ENCODE measurements at places on chromosomes 1 and 21. TPM values are rescaled to one million over a fixed set of nuclear protein-coding genes. Genes with fewer than 3 reads are reported as not detected.

- no peak for DNase-seq
Measured at GRCh38 chr1:87134061-87134460, 194.6 kb upstream of the LMO4 start.

DNA sequence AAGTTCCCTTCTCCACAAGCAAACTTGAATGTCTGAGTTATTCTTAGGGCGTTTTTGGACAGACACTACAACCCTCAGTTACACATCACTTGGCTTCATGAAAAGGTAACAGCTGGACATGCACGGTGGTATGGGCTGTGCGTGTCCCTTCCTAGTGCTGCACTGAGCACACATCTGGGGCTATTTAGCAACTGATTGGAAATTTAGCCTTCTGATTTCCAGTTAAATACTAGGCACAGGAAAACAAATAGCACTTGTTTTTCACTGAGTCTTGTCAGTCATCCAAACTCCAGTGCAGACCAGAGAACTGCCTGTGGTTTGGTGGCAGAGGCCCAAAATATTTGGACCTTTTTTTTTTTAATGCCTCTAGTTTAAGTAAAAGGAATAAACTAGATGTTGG lies 134.7 kb downstream of the TGFBR3 start:
- no peak for DNase-seq

- no peak for DNase-seq
Measured at GRCh38 chr1:25563330-25564215, 20.2 kb downstream of the LDLRAP1 start.

DNA sequence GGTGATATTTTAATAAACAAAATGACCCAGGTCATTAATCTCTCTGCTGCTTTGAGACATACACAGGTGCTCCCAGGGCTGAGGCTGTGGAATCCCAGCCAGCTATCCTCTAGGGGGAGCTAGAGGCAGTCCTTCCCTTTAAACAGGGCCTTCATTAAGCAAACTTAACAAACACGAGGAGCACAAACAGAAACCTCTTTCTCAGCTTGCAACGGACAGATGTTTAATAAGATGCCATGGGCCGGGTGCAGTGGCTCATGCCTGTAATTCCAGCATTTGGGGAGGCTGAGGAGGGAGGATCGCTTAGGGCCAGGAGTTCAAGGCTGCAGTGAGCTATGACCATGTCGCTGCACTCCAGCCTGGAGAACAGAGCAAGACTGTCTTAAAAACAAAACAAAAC lies 106.7 kb downstream of the HIVEP3 start:
- DNase-seq: peak; percentile 47

DNA sequence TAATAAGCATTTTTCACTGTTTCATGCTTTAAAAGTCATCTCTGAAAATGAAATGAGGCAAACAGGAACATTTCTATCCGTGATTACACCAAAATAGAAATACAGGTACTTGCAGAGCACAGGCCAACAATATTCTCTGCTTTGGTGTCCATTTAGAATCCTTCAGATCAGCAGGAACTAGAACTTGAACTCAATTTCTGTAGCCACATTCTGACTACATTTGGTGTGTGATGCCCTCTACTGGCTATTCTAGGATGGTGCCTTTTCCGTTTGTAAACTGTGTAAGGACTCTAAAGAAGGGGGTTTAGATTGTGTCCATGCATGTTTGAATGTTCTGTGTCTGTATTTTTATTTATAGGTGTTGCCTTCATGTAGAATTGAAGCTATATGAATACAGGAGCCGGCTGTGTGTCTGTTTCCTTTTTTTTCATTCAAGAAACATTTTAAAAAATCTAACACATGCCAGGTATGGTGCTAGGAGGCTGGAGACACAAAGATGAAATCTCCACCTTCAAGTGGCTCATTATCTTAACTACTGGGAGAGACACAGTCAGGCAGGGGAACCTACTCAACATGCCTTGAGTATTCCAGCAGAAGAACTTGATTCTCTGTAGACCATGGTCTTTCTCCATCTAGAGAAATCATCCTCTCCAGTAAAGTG lies 7.6 kb upstream of the ZNF326 start:
- peak; percentile 78 for DNase-seq

- DNase-seq: no peak
Measured at GRCh38 chr1:179529482-179530195, 46.1 kb downstream of the NPHS2 start.

DNA sequence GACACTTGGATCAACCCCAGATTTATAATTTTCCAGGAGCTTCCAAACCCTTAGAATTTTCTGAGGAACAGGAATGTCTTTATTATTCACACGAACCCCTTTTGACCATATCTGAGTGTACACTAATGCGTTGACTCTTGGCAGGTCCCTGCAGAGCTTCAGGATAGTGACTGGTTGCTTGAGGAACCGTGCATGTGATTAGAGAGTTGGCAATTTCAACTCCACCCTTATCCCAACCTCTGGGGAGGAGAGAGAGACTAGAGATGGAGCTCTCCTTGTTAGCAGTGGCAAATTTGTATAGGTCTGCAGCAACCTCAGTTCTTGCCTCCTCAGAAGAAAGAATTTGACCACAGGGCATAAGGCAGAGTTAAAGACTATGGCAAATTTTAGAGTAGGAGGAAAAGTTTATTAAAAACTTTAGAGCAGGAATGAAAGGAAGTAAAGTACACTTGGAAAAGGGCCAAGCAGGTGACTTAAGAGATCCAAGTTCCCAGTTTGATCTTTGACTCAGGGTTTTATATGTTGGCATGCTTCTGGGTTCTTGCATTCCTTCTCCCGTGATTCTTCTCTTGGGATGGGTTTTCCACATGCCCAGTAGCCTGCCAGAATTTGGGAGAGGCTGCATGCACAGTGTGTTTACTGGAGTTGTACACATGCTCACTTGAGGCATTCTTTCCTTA lies 93.8 kb upstream of the ETV3 start:
- DNase-seq: no peak

GRCh38 chr1:223443397-223443796 lies 50.2 kb downstream of the CCDC185 start:
- no peak for DNase-seq

DNA sequence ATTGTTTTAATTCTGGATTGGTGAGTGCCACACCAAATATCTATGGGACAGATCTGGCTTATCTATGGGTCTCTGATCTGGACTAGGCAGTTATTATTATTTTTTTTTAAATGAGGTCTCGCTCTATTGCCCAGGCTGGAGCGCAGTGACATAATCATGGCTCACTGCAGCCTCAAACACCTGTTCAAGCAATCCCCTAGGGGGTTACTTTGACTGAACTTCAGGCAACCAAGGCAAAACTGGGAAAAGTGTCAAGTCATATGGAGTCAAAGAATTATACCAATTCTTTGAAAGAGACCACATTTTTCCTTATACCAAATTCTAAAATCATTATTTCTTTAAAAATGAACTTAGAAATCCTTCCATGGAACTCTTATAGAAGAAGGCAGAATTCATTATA lies 129.1 kb upstream of the HOOK1 start:
- no peak for DNase-seq

- DNase-seq: no peak
Measured at GRCh38 chr1:1387098-1388077, 11.7 kb downstream of the CCNL2 start.

DNA sequence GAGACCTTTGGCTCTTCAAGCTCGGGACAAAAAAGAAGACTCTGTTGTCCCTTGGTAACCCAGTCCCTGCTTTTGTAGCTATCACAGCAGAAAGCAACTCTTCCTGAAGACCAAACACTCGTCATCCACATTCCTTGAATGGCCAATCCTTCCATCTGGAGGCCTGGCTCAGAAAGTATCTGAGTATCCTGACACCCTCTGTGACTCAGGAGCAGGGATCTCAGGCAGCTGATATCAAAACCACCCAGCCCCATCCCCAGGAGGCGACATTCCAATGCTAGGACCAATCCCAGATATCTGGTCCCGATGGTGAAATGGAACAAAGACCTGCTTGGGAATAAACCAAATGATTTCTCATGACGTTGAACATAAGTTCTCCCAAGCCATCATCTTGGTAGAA lies 112.5 kb downstream of the TAS1R2 start:
- DNase-seq: no peak

GRCh38 chr1:3060127-3060526 lies 8.9 kb upstream of the PRDM16 start:
- DNase-seq: no peak

- DNase-seq: no peak
Measured at GRCh38 chr1:93689521-93690223, 8.0 kb upstream of the BCAR3 start.

DNA sequence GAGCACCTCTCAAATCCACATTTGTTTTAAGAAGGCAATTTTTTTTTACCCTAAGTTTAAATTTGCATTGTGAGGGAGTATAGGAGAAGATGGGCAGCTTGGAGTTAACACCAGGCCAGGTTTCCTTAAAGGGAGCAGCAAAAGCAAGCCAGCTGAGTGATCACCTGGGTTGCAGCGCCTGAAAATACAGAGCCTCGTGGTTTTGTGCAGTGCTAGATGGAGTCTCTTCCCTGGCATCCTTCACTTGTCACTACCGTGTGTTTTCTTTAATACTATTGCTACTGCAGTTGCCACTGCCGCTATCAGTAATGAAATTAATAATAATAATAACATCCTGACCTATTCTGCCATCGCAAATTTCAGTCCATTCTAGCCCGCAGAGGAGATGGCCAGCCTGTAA lies 35.2 kb upstream of the VAV3 start:
- DNase-seq: no peak

GRCh38 chr1:202005958-202006357 lies 4.4 kb upstream of the ELF3 start:
- DNase-seq: no peak

- DNase-seq: no peak
Measured at GRCh38 chr1:194024659-194025058, 838.2 kb upstream of the B3GALT2 start.

DNA sequence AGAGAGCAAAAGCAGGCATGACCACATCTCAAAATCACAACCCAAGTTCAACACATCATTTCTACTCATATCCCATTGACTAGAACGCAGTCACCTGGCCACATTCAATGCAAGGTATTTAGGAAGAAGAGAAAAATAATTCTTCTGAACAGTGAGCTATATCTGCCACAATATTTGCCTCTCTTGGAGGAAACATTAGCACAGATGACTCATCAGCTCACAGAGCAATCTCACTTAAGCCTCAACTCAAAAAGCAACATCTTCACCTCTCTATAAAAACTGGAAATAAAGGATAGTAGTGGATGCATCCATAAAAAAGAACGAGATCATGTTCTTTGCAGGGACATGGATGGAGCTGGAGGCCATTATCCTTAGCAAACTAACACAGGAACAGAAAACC lies 143.9 kb upstream of the FMN2 start:
- no peak for DNase-seq

- DNase-seq: no peak
Measured at GRCh38 chr1:39645411-39646043, 6.1 kb upstream of the HEYL start.

DNA sequence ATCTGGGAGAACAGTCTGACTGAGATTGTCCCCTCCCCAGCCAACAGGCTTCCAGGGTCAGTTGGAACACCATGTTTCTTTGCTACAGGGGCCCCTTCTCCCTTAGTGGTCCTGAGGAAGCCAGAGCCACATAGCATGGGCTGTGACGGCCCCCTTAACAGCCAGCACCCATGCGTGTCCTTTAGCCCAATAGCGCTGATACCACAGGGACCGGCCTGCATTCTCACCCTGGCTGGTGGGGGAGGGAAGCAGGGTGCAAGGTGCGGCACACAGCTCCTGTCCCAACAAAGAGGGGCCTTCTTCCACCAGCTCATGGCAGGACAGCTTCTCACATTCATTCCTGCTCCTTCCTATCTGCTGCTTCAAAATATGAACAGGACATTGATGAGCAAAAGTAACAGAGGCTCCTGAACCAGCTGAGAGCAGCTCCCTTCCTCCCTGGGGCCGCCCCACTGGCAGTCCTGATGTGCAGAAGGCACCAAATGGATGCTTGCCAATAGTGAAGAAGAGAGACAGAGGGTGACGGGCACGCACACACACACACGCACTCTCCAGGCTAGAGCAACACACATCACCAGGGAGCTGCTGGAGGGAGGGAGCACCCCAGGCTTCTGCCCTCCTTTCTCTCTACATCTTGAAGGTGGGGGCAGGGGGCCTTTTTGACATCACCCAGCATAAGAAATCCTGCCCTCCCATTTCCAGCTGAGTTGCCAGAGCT lies 99.4 kb downstream of the CRYAA start:
- DNase-seq: no peak

DNA sequence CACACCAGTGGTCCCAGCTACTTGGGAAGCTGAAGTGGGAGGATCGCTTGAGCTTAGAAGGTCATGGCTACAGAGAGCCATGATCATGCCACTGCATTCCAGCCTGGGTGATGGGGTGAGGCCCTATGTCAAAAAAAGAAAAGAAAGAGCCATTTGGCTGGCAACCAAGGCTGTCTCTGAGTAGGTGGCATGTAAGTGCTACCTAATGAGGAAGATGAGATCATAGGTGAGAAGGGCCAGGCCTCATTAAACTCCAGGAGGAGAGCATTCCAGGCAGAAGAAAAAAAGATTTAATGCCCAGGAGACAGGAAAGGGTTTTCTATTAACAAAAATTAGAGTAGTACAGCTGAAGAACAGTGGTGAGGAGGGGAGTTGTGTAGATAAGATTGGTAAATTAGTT lies 103.4 kb upstream of the ZNF678 start:
- DNase-seq: no peak

DNA sequence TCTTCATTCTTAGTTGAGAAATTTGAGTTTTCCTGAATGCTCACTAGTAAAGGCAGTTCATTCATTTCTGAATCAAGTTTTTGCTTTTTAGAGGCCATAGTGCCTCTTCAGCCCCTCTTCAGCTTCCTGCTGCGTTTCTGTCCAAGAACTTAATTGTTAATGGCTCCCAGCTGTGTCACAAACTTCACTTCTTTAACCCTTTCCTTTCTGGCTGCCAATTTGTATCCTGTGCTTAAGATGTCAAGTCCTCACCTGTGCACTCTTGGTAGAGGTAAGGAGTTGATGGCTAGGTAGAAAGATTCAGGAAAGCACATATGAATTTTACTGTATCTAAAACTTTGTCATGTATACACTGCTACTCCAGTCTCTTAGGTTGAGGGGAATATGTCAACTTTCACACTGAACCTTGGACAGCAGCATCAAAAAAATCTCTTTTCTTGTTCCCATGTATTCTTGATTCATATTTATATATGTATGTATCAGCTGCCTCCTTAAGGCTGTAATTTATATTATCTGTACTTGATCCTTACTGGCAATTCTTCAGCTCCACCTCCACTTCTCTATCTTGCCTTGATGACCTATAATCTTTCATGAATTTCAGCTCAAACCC lies 612.8 kb downstream of the LMO4 start:
- DNase-seq: no peak

GRCh38 chr21:38343691-38344090 lies 86.9 kb downstream of the KCNJ15 start:
- DNase-seq: no peak

GRCh38 chr21:46029186-46029924 lies 47.8 kb downstream of the COL6A1 start:
- DNase-seq: no peak

The S1PR1 gene
- total RNA-seq: 0.41 TPM

The NUF2 gene
- total RNA-seq: 26.1 TPM

The CD247 gene
- 0.44 TPM for total RNA-seq

The HSPB7 gene
- total RNA-seq: 0.10 TPM

The CD5L gene
- not detected for total RNA-seq

The BRINP3 gene
- total RNA-seq: 1.0 TPM

The LEPROT gene
- total RNA-seq: 53.6 TPM

The EXO1 gene
- 26.3 TPM for total RNA-seq

The C1orf232 gene
- not detected for total RNA-seq

The CA6 gene
- total RNA-seq: not detected

The C1orf115 gene
- total RNA-seq: 3.9 TPM

Measured in Panc1 (cell line).